ENCODE measurements at places on chromosomes 2 and 18.

DNA sequence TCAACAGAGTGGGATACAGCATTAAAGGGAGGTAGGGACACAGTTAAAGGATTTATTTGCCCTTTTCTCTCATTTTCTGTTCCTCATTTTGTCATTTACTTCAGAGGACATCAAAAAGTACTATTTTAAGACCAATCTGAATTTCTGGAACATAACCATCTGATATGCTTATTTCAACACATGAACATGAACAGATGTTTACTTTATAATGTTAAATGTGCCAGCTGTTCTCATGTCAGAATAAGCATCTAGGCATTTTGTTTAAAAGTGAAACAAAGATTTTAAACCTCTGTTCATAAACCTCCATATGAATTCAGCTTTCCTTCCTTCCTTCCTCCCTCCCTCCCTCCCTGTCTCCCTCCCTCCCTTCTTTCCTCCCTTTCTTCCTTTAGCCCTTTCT, 677.7 kb downstream of the CNTNAP5 start:
- no peak for DNase-seq

DNA sequence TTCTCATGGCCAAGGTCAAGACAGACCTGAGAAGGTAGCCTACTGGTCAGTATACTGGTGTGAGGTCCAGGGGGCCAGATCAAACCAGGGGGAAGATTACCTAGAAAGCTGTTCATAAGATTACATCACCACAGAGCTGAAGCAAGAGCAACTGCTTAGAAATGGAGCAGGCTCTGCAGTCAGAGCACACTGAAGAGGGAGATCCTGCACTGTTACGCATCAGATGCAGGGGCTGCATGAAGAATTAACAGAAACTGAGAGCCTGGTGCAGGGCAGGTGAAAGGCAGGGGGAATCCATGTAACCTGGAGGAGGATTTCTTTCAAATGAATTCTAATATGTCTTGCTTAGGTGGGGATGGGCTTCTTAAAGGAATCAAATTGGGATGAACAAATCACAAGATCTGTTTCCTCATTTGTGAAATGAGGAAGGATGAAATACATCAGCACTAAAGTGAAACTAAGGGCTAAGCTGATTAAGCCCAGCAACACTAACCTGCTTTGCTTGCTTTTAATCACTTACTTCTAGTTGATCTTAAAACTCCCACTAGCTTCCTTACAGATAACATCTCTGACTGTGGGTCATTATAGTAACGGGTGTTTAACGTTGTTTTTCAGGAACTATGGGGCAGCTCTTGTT, 74.3 kb upstream of the ADAM23 start:
- DNase-seq, result no peak

DNA sequence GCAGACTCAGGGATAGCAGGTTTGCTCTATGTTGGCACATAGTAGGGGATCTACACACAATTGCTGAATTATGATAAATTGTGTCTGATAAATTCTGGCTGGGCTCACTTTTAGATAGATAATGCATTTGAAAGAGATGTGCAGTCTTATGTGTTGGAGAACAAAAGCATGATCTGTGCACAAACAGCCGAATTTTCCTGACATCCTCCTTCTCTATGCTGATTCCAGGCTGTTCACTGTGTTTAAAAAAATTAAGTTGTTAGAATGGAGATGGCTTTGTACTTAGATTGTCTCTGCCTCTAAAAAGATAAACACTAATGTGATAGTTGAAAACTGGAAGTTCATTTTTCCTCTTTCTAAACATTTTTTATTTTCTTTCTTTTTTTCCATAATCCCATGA, 2.1 kb downstream of the CERS6 start:
- no peak for DNase-seq

- DNase-seq, result no peak
Measured at GRCh38 chr2:54306556-54306955, 50.5 kb upstream of the TSPYL6 start.

GRCh38 chr18:63265326-63265725, 54.2 kb downstream of the BCL2 start:
- DNase-seq, result no peak

DNA sequence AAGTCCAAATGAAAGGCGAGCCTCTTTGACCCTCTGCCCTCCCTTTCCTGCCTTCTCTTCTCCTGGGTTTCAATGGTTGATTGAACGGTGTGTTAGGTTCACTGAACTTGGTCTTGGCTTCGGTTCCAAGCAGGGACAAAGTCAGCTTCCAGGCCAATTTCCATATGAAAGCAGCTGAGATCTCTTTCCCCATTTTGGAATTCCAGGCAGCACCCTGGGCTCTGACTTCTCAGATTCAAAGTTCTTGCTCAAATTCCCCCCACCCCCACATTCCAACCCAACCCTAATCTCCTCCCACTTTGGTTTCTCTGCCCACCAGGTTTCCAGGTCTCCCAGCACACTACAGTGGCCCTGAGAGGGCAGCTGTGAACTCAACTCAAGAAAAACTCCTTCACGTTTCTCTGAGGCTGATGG, 231.0 kb downstream of the INSIG2 start:
- no peak for DNase-seq

GRCh38 chr2:51065276-51065675, 33.3 kb upstream of the NRXN1 start:
- no peak for DNase-seq

DNA sequence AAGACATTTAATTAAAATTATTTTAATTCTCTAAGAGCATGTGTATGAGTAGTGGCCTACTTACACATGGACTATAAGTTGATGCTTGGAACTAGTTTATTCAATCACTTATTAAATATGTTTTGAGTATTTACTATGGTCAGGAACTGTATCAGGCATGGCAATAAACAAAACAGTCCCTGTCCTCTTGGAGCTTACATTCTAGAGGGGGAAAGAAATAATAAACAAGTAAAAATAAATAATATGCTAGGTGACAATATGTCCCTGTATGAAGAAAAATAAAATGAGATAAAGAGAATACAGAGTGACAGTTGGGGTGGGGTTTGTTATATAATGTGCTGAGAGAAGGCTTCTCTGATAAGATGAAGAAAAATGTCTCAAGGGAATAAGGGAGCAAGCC, 74.5 kb downstream of the MYO3B start:
- DNase-seq, result no peak

GRCh38 chr2:177489719-177490301, 97.2 kb downstream of the AGPS start:
- DNase-seq, result no peak

DNA sequence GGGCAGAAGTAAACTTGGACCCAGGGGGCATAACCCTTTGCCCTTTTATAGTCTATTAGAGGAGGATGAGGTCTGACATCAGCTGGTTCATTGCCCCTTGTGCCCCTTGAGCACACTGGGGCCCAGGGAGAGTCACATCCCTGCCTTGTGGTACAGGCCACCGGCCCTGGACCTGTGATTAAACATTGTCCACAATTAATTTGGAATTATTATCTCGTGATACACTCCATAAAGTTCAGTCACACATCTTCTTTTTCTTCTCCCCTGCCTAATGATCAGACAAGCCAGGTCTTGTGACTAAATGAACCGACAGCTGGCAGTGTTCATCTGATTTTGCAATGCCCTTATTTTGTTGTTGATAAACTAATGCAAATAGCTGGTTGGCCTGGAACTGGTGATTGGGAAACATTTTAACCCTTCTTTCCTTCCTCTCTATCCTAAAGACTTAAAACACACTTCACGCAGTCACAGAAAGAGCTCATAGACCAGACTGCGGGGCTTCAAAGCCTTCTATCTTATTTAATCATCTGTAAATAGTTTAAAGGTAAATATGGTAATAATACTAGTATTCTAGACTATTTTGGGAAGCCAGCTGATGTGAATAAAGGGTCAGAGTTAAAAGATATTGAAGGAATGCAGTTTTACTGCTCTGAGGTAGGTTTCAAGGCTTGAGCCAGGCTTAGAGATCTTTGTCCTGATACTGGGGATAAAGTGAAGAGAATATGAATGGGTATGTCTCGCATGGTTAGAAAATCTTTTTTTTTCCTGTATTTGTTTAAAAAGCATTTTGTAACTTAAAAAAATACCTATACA, 13.4 kb downstream of the IL1R1 start:
- no peak for DNase-seq

- no peak for DNase-seq
Measured at GRCh38 chr2:229818230-229818629, 103.6 kb downstream of the TRIP12 start.
